ENCODE measurements at places on chromosomes 16 and 17.
A peak's percentile ranks its signal among the peaks of the same experiment; 100 is the strongest.

- no peak for DNase-seq
These were observed 278 bp downstream of the RAB11FIP3 start for GRCh38 chr16:425740-426114.

DNA sequence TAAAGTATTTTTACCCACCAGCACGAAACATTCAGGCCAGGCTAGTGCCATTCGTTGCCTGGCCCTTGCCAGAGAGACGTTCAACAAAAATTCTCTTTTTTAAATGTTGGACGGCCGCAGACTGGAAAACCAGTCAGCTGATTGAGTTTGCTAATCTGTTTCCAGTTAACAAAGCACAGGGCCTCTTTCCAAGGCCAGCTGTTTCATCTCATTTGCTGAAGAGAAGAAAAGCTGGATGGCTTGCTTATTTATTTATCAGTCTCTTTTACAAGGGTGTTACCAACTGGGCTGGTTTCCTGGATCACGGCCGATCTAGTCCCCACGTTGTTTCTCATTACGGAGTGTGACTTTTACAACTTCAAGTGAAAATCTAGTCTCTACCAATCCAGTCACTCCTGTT is 418.7 kb upstream of the DYNLRB2 start:
- no peak for DNase-seq

DNA sequence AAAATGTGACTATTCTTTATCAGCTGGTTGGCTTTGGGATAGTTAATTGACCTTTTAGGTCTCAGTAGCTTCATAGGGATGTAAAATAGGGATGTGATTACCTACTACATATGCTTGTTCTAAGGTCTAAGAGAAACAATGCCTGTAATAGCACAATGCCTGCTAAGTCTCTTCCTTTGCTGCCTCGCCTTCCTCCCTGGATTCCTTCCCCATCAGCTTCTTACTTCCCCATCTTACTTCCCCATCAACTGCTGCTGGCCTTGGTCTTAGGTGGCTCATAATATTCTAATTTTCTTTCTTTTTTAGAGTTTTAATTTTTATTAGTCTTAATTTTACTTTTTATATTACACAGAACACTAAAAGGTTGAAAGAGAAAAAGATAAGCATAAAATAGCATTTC is 59.2 kb upstream of the GOT2 start:
- no peak for DNase-seq

DNA sequence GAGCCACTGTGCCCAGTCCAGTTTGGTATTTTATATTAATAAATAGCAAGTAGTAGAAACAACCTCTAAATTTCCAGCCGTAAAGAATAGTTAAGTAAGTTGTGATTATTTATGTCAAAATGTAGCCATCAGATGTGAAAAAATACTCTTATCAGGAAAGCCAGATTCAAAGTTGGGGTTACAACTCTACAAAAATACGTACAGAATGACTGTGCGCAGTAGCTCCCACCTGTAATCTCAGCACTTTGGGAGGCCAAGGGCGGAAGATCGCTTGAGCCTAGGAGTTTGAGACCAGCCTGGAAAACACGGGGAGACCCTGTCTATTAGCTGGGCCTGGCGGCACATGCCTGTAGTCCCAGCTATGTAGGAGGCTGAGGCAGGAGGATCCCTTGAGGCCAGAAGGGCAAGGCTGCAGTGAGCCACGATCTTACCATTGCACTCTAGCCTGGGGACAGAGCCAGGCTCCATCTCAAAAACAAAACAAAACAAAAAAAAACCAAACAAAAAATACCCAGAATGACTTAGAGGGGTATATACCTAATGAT is 1.7 kb downstream of the PDP2 start:
- DNase-seq = no peak

- DNase-seq = no peak
These were observed 41.4 kb upstream of the BHLHA9 start for GRCh38 chr17:1228781-1229348.

DNA sequence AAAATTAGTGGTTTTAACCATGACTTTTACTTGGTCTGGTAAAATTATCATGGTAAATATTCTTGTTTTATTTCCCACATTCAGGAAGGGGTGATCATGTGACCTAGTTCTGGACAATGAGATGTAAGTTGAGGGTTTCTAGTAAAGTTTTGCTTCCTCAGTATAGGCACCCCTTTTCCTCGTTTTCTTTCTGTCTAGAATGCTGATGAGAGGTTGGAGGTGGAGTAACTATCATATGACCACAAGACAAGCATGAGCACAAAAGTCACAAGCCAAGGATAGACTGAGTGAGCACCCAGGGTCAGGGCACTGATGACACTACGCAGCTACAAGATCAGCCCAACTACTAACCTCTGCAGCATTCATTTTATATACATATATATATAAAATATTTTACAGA is 53.9 kb downstream of the MYO1D start:
- DNase-seq = no peak

DNA sequence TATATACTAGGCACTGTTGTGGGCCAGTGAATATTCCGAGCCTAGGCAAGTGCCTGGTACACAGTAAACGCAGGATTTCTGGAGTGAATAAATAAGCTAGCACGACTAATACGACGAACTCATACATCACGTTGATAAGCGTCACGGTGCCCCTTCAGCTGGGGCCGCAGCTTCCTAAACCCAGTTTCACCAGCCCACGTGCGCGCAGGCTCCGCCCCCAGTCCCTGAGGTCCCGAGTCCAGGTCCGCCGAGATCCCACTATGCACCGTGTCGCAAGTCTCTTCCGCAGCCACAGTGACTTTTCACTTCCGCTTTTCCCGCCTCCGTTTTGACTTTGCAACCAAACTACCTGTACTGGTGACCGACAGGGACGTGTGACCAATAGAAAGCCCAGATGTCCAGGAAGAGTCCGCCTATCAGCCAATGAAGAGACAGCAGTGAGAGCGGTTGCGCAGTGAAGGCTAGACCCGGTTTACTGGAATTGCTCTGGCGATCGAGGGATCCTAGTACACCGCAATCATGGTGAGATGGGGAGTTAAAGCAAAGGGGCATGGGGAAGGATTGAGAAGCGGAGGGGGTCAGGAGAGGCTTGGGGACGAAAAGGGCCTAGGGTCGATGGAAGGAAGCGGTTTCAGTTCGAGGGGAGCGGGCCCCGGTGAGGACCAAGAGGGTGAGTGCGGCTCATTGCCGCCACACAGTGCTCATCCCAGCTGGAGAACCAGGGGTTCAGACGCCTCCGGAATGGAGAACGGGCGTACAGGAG is at the start of gene PSMB3:
Gene PSMB3 (plus strand): TSS at position 434 of the 763 bp plus-strand sequence. CDS start 86 bp downstream, at position 520.
- peak; percentile 78 for DNase-seq

- DNase-seq = no peak
These were observed 218.0 kb upstream of the TNRC6C start for GRCh38 chr17:77740481-77740880.

- DNase-seq = no peak
These were observed 333.7 kb upstream of the HSBP1 start for GRCh38 chr16:83473926-83474650.

GRCh38 chr17:31048780-31049179 is 46.0 kb upstream of the NF1 start:
- no peak for DNase-seq

DNA sequence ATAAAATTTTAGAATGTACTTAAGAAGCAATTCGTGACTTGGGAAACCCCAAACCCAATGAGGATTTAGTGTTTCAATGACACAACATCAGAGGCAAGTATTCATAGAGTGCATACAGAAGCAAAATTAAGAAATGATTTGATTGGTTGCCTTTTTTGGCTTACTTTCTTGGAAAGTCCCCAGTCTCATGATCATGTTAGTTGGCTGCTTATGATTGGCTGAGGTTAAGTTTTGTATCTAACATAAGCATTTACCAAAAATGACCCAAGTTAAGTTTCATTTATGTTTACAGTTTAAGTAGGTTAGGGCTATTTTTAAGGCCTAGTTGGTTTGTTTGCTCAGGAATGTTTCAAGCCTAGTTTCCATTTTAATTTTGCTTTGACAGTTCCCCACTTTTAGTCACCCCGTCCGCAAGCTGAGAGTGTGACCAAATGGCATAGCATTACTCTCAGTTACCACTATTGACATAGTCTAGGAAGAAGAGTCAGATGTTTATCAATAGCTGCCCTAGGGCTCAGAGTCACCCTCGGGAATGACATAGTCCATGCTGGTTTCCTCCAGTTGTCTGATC is 36.2 kb downstream of the DGKE start:
- DNase-seq = no peak

DNA sequence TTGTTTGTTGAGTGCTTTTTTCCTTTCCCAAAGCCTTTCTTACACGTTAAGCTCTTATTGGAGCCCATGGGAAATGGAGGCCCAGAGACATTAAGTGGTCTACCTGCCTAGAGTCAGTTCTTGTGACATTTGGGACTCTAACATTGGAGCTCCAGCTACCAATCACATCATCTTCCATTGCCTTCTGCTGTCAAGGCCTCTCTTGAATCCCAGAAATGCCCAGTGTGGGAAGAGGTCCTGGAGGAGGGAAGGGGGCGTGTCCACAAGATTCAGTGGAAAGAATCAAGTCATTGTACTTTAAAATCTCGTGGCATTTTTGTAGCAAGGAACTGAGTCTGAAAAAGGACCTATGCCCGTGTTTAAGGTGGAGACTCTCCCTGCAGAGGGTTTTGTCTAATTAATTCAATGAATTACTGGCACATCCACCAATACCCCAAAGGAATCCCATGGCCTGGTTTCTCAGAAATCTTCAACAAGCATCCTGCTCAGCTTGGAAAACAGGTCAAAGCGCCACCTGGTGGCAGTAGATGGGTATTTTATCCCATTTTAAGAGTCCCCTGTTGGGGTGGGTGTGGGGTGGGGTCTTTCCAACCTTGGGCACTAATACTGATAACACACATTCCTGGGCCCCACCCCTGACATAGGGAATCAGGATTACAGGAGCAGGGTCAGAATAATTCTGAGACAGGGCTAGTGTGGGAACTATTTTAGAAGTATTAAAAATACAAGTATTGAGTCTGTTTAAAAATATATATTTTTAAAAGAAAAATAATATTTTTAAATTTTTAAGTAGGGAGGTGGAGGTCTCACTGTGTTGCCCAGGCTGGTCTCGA is 24.6 kb downstream of the GPT2 start:
- DNase-seq = no peak

- no peak for DNase-seq
These were observed 17.4 kb downstream of the IST1 start for GRCh38 chr16:71912534-71913275.

DNA sequence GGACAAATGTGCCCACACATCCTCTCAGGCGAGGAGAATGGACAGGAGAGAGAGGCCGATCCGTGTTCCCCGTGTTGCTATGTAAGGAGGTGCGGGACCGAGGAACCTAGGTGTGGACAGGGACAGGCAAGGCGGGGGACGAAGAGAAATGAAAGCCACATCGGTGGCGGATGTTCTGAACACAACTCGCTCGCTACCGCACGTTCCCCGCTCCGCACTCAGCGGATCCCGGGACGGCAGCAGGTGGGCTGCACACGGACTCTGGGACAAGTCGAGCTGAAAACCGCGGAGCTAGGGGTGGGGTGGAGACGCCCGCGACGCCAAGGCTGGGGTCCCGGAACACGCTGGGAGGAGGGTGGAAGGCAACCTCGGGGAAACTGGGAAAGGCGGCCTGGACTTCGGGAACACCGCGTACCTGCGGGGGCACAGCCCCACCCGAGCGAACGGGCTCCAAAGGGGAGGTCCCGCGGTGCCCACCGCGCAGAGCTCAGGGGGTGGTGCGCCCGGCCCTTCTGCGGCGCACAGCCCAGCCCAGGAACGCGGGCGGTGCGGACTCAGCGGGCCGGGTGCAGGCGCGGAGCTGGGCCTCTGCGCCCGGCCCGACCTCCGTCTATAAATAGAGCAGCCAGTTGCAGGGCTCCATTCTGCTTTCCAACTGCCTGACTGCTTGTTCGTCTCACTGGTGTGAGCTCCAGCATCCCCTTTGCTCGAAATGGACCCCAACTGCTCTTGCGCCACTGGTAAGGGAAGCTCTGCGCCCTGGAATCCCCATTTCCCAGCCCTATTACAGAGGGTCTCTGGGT is at the start of gene MT1E:
Gene MT1E (plus strand): TSS at position 642 of the 803 bp plus-strand sequence. CDS start 71 bp downstream, at position 713.
- DNase-seq = peak; percentile 45

GRCh38 chr17:31279401-31279800 is 17.6 kb downstream of the OMG start:
- DNase-seq = no peak

- DNase-seq = peak; percentile 25
These were observed 23.7 kb downstream of the CDH1 start for GRCh38 chr16:68760671-68761275.

DNA sequence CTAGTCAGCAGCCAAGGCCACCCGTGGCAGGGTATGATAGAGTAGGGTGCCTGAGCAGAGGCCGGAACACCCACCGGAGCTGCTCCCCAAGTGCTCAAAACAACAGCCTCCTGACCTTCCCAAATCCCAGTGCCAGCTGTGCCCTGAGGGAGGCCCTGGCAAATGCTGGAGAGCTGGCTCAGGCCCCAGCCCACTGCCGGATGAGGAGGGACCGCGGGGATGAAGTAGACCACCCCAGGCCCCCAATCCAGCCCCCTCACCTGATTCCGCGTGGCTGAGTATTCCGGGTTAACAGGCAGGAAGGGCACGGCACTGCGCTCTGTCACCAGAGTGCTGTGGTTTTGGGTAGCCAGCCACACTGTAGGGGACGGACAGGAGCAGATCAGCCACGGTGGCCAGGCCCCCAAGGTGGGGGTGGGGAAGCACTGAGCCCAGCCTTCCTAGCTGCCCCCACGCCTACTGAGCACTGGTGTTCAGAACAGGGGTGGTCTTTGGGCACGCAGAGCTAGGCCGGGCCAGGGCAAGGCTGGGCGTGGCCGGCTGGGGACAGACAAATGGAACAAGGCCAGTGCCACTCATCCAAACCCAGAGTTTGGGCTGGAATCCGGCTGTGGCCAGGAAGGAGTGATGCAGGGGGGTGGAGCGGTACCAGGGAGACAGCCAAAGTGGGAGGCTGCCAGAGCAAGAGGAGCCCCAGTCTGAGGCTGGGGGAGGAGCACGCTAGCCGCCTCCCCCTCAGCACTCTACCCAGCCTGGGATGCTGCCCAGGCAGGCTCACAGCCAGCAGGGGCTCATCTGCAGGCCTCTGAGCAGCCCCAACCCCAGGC is 9.1 kb downstream of the TP53I13 start:
- DNase-seq = peak; percentile 54

- DNase-seq = no peak
These were observed 195.9 kb upstream of the TBX2 start for GRCh38 chr17:61203671-61204131.

DNA sequence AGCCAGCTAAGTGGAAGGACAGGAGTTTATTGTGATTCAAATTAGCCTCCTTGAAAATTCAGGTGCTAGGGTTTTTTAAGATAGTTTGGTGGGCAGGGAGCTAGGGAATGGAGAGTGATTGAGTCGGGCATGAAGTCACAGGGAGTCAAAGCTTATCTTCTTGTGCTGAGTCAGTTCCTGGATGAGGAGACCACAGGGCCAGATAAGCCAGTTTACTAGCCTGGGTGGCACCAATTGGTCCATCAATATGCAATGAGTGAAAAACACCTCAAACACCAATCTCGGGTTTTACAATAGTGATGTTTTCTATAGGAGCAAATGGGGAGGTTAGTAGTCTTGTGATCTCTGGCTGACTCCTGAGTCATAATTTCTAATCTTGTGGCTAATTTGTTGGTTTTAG is 165.1 kb downstream of the ABCC12 start:
- no peak for DNase-seq

GRCh38 chr17:45677770-45678169 is 106.3 kb upstream of the CRHR1 start:
- DNase-seq = no peak

Data from caudate nucleus (tissue), 63 donors.